Omental fat pad (tissue), 4 donors: ENCODE measurements at places on chromosomes 16 and 17.
A peak's percentile ranks its signal among the peaks of the same experiment; 100 is the strongest.

GRCh38 chr16:57150682-57151330 is 35.0 kb downstream of the PSME3IP1 start:
- no peak for DNase-seq

- DNase-seq = no peak
Measured at GRCh38 chr17:46950997-46951621, 27.9 kb downstream of the RPRML start.

DNA sequence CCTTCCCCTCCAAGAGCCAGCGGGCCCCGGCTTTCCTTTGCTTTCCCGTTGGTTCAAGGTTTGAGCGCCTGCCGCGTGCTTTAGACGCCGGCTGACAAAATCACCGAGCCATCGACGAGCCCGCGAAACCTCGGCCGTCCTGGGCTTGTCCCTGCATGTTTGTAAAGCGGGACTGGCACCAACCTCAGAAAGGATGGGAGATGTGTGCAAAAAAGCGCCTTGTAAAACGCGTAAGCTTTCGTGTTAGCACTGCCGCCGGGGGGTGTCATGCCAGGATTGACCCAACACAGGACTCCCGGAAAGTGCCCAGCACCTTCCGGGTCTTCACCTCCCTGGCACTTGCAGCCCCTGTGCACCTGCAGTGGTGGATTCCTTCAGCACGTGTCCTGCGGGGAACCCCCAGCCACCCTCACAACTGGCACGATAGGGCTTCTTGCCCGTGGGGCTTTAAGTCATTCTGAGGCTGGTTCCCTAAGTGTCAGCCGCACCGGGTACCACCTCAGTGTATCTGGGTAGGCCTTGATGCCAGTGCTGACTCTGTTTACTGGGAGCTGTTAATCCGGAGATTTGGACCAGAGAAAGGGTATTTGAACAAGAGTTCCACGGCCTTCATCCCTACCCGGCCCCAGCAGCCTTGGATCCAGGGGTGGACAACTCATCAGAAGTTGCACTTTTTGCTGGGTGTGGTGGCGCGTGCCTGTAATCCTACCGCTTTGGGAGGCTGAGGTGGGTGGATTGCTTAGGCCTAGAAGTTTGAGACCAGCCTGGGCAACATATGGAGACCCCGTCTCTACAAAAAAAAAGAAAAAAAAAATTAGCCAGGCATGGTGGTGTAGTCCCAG is 817 bp downstream of the NDUFAF8 start:
- DNase-seq = no peak

DNA sequence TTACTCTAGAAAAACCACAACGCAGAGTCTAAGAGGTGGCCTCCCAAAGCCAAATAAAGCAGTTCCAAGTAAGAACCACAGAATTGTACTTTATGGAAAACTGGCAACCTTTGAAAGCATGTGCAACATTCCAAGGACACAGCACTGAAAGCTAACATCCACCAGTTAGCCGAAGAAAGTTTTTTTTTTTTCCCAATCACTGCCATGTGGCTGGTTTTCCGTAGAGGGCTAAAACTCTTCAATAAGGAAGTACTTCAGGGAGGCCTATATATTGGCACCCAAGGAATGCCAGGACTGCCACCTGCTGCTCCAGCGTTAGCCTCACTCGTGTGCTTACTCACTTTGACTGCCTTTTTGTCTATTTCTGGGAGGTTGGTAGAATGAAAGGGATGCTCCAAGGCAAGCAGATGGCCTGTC is 25.2 kb downstream of the CEP95 start:
- DNase-seq = no peak

DNA sequence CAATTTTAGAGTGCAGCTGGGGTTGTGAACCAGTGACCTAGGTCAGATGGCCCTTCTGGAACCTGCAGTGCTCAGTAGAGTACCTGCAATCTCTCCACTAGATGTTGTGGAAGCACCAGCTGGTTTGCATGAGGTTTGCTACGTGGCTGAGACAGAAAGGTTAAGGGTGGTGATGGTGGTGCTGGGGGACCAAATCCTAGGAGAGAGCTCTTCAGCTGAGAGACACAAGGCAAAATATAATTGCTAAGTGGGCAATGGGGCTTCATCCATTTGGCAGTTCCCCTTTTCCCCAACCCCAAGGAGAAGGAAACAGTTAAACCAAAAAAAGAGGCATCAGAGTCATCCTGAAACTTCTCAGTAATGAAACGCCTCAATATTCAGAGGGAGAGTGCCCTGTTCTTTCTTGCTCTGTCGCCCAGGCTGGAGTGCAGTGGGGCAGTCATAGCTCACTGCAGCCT is 13.9 kb downstream of the ITPRIPL2 start:
- no peak for DNase-seq

DNA sequence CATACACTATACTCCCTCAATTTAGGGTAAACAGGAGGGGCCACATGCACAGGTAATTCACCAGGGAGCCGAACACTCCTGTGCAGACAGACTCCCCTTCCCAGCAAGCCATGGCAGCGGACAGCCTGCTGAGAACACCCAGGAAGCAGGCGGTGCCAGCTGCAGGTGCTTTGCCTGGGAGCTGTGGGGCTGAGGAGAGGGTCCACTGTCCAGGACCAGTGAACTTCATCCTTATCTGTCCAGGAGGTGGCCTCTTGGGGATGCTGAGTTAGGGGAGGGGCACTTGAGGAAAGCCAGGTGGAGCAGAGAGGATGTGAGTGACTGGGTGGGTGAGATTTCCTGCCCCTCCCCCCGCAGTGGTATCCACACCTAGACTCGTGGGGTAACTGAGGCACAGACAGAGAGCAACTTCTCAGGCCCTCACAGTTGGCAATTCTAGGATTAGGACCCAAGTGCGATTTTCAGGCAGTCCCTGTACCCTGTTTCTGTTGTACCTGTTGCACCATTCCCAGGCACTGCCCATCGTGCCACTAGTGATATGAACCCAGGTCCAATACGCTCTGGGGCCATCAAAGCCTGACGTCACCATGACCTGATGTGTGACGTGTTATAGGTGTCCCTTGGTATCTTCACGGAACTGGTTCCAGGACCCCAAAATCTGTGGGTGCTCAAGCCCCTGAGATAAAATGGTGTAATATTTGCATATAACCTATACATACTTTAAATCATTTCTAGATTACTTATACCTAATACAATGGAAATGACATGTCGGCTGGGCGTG is 1.2 kb downstream of the GRN start:
- no peak for DNase-seq

- DNase-seq = no peak
Measured at GRCh38 chr16:86018071-86018470, 119.1 kb downstream of the IRF8 start.

- no peak for DNase-seq
Measured at GRCh38 chr16:9258423-9259051, 167.1 kb downstream of the HAPSTR1 start.

DNA sequence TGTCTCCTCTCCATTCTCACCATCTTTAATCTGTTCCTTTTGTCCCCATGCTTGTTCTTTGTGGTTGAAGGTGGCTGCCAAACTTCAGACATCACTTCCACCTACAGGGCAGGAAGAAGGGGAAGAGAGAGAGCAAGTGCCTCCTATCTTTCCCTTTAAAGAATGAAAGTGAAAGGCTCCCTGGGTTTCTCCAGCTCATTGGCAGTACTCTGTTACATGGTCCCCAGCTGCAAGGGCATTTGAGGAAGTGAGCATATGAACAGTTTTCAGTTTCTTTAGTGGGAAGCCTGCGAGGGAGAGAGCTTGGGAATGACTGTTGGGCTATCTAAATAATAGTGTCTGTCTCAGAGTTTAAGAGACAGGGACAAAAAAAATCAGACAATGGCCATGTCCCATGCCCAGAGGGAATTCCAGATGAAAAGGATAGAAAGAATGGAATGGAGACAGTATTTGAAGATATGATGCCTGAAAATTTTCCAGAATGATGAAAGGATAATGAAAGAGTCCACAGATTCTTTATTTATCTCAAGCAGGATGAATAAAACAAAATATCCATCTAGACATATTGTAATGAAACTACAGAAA is 159.9 kb downstream of the LGALS9B start:
- DNase-seq = no peak

- DNase-seq = no peak
Measured at GRCh38 chr16:30472328-30472942, at the start of gene ITGAL. Gene ITGAL, plus strand, starts transcription at chr16:30472742. Its CDS starts 96 bp downstream, at chr16:30472838.

DNA sequence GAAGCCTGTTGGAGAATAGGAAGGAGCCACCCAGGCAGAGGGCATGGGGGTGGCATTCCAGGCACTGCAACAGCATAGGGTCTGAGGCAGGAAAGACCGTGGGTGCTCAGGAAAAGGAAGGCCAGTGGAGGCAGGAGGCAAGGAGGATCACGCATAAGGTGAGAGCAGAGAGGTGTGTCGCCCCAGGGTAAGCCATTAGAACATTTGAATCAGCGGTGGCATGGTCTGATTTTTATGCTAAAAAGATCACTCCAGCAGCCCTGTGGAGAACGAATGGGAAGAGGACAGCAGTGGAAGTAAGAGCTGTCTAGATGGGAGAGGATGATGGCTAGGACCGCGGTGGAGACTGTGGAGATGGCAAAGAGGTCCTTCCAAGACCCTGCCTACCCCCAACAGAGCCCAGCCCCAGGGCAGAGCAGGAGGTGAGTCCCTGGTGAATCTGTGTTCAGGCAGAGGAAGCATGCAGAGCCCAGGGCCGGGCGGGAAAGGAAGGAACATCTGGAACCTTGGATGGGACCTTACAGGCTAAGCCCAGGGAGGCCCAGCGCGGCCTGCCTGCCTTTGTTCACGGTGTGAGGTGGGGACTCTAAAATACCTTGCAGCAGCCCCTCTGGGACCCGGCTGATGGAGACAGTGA is 7.8 kb downstream of the LPO start:
- DNase-seq = no peak

DNA sequence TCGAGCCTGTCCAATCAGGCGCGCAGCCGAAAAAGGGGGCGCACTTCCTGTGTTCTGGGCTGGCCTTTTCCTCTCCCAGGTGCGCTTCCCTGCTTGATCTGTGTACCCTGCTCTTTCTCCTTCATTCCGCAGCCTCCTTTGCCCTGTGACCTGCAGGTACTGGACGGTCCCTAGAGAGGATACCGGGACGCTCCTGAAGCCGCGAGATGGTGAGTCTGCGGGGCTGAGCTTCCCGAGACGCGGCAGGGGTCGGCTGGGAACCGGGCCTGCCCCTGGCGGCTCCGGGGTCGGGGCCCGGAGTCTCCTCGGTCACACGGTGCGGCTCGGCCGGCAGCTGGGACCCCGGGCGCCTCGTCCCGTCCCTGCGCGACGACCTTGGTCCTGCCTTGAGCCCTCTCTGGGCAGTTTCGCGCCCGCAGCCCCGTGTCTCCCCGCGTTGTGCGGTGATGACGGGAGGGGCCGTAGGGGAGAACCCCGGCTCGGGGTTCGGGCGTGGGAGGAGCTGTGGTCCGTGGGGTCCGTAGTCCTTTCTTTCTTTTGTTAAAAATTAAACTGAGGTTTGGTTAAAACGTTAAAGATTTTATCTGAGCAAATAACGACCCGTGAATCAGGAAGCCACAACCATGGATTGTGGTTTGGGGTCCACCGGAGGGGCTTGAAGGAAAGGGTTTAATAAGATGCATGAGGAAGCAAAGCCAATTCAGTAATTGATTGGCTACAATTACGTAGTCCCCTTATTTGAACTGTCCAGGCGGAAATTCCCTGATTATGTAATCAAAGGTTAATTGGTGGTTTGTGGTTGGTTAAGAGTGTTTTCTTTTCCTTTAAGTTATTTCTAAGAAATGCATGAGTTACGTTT is 172.8 kb upstream of the ZNF267 start:
- DNase-seq = peak; percentile 80

DNA sequence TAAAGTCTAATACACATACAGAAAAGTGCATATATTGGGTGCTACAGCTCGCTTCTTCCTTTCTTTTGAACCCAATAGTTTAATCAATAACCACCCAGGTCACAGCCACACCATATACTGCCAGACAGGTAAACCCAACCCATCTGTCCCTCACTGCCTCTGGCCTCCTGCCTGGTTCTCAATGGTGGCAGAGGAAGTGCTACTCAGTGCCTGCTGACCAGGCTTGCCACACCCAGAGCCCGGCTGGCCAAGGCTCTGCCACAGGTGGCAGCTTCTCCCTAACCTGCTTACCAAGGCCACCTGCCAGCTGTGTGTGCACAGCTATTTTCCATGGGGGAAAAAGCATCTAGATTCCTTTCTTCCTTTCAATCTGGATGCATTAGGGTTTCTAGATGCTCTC is 584 bp downstream of the PMP22 start:
- no peak for DNase-seq

DNA sequence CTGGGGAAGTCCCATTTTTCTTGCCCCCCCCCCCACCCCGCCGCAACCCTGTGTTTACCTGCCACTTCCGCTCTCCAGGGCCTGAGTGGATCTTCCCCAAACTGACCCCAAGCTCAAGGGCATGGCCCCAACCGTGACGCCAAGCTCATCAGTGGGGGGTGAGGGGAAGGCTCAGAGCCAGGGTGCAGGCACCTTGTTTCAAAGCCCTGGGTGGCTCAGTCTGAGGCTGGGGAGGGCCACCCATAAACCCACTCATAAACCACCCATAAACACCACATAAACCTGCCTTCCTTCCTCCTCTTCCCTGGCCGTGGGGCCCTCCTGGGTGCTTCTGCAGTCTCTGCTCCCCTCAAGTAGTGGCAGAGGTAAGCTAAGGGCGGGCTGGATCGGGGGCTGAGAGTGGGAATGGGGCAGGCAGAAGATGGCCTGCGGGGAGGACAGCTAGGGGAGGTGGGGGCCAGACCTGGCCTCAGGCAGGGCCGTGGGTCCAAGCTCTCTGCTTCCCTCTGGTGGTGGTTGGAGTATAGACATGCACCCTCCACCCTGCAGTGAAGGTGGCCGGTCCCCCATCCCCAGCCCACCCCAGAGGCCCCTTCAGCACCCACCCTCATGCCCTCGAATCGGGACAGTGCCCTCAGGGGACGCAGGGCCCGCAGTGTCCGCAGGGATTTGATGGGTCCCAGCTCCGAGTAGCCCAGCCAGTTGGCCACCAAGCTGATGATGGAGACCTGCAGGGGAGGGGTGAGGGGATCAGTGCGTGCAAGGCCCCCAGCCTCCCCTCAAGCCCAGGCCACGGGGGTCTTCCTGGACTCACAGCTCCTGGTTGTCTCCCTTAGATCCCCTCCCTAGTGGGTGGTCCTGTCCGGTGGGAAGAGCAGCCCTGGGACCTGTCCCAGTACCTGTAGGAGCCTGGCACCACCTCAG is 14.6 kb upstream of the CD79B start:
- no peak for DNase-seq

DNA sequence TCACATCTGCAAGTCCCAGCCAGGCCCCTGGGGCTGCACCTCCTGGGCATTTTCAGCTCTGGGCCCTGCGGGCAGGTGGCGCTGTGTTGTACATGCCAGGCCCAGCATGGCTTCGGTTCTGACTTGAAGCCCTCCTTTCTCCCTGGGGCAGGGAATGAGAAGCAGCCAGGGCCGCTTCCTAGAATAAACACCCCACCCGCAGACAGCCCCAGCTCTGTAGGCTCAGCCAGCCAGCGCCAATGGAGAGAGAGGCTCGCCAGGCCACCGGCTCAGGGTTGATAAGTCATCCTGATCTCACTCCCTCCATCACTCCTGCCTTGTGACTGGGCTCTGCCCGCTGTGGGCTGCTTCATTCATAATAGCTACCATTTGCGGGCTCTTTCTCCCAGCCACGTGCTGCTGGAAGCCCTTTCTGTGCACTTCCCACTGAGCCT is 6.0 kb upstream of the GLIS2 start:
- DNase-seq = no peak

- DNase-seq = no peak
Measured at GRCh38 chr17:9439851-9440250, 135.8 kb downstream of the STX8 start.
